ENCODE measurements at places on chromosomes 1 and 21.

DNA sequence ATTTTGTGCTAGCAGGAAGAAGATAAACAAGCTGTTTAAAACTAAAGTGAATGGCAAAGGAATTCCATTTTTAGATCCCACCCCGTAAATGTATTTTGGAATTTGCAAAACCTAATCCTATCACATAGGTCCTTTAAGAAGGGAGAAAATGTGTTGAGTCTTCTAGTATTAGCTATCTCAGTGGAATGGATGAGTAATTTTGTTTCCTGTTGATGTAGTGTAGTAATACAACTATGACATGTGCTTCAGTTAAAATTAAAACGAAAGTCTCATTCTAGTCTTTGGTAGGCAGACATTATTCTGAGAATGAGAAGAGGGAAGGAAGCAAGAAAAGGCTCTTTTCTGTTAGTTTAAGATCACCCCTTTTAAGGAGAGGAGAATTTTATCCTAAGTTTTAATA, 265.9 kb upstream of the C1orf105 start:
- peak; percentile 79 for DNase-seq

DNA sequence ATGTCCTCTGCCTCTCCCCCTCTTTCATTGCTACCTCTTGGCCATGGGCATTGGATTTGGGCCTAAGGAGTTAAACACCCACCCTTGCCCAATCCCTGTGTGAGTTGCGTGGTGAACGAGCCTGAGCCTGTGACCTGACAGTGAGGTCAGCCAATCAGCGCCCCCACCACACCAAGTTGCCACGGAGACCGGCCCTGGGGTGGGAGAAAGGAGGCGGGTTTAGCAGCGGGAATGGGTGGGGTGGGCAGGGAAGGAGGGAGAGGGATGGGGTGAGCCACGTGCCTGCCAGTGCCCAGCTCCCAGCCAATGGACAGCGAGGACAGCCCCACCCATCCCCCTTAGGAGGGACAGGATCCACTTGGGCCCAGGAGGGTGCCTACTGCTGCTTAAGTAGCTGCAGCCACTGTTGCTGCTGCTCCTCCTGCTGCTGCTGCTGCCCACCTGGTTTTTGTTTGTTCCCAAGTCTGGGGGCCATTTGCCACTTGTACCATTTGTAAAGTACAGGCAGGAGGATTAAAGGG, 9.5 kb downstream of the ZBTB7B start:
- DNase-seq, result peak; percentile 69

GRCh38 chr1:171254859-171255258, 6.6 kb downstream of the FMO1 start:
- DNase-seq, result no peak

- no peak for DNase-seq
Observed at GRCh38 chr1:18668750-18669404, 38.2 kb downstream of the PAX7 start.

DNA sequence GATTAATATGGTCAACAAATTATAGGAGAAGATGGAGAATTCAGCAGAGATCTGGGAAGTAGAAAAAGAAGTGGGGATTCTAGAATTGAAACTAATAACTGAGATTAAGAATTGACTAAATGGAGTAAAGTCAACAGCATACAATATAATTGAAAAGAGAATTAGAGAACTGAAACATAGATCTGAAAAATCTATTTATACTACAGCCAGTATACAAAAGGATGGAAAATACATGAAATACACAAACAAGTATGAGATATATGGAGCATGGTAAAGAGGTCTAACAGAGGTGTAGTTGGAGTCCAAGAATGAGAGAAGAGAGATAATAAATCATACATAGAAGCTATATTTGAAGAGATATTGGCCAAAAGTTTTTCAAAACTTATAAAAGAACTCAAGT, 235.2 kb downstream of the FGGY start:
- DNase-seq, result no peak

DNA sequence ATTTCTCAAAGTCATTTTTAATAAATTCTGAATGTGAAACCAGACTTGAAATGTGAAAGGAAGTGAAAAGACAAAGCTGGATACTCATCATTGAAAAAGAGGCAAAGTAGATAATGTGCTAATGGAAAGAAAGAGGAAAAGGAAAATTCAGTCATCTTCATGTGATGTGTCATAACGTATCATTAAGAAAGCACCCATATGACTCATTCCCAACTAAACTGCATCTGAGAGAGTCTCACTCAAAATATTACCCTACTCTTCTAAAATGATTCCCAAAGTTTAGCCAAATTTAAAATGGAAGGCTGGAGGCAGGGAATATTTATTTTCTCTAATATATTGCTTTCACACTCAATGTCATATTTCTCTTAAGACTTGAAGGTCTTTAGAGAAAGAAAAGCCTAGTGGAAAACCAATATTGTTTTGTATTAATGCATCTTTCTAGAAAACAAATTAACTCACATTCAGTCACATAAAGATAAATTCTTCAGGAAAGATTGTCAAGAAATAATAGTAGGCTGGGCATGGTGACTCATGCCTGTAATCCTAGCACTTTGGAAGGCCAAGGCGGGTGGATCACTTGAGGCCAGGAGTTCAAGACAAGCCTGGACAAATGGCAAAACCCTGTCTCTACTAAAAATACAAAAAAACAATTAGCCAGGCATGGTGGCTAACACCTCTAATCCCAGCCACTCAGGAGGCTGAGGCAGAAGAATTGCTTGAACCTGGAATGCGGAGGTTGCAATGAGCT, 129.9 kb downstream of the SLC30A10 start:
- peak; percentile 84 for DNase-seq

DNA sequence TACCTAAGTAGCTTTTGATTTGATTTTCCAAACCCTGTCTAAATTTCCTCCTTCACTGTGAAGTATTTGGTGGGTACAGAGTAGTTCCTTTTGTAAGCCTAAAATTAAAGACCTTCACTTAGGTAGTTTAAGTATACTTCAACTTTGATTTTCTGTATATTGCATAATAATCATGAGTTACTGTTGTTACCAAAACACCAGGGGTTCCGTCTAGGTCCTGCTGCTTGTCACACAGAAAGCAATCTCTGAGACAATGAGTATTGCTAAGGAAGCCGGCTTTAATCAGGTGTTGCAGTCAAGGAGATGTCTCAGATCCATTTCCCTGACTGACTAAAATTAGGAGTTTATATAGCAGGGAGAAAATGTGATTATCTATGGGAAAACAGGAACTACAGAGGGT, 15.3 kb downstream of the RPS6KC1 start:
- DNase-seq, result peak; percentile 36

DNA sequence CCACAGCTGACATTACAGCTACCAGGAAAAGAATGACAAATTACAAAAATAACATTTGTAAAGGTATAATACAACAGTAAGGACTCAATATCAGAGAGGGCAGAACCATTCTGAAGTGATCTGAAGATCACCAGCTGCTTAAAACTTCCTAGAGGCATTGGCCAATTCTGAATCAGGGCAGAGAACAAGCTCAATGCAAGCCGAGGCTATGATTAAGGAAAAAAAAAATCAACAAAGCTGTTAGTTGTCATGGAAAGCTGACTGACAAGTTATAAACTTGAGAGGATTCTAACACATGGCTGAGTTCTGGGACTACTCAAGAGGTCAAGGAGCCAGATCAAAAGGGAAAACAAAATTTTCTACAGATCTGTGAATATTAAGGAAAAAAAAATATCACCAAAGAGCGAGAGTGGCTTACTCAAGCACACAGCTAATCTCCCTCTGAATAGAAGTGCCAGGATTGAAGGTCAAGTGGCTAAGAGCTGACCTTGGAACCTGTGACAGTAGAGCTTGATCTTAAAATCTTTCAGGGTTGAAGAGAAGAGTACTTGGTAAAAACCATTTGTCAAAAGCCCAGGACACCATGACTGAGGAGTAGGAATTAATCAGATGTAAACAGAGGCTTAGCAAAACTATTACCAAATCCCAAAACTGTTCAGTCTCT, 383.4 kb downstream of the USP25 start:
- DNase-seq, result no peak

GRCh38 chr1:183804916-183805841, at the start of gene RGL1:
Gene RGL1 (plus strand): TSS chr1:183805120. CDS start chr1:183805298, 178 bp downstream.
- peak; percentile 84 for DNase-seq

GRCh38 chr1:243343970-243344937, 88.4 kb downstream of the SDCCAG8 start:
- peak; percentile 45 for DNase-seq

DNA sequence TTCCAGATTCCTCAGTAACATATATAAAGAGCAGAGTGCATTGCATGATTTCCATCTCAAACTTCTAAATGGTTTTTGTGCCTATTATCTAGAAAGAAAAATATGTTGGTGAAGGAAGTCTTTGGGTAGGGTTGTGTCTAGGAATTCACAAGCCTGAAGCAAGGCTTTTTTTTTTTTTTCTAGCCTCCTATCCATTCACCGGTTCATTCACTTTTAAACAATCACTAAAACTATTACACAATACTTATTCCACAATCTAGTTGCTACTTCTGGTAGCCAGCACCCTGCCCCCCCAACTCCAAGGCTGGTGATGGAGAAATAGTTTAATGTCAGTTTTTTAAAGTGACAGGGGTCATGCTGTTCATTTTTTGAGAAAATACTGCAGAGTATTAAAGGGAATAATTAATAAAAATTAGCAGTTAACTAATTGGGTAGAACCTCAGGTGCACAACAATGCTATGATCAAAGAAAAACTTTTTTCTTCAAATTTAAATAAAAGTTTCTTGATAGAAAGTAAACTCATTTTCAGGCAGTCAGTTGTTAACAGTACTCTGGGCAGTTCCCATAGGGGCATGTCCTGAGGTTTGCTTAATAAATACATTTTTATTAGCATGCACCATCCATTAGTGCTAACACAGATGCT, 10.9 kb downstream of the IRF2BP2 start:
- DNase-seq, result peak; percentile 69

- no peak for DNase-seq
Observed at GRCh38 chr21:22145545-22145944, 1147.3 kb downstream of the NCAM2 start.

DNA sequence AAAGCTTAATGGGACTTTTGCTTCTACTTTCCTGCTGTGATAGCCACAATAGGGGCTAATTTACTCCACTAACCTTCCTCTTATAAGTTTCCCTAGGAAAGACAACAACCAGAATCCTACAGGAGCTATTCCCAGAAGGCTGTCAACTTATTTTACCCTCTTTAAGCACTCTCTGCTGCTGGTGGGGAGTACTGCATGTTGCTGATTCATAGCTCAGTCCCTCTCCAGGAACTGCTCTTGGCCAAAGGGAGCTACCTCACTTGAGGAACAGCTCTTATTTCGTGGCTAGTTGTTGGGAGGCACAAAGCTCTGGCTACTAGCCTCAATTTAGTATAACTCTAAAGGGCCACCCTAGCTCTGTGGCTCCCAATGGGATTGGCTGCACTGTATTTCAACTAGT, 37.2 kb downstream of the ADSS2 start:
- DNase-seq, result no peak

- DNase-seq, result no peak
Observed at GRCh38 chr1:77824079-77824478, 44.6 kb downstream of the MIGA1 start.

GRCh38 chr1:32073299-32074229, 825 bp downstream of the TMEM39B start:
- no peak for DNase-seq

DNA sequence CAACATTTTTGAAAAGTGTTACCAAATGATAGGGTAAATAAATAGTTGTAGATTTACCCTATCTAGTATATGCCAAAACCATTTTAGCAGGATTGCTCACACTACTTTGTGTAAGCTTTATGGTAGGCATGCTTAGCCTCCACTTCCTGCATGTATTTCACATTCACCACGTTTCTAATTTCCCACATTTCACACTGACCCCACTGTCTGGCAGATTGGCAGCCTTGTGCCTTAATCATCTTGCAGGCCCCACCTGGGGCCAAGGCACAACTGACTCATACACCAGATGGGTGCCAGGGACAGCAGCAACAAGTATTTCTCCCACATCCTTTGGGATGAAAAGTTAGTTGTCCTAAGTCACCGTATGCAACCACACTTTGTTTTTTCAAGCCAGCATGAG, 21.2 kb upstream of the CENPF start:
- DNase-seq, result no peak

- peak; percentile 11 for DNase-seq
Observed at GRCh38 chr1:246483569-246483933, 23.5 kb downstream of the SMYD3 start.

DNA sequence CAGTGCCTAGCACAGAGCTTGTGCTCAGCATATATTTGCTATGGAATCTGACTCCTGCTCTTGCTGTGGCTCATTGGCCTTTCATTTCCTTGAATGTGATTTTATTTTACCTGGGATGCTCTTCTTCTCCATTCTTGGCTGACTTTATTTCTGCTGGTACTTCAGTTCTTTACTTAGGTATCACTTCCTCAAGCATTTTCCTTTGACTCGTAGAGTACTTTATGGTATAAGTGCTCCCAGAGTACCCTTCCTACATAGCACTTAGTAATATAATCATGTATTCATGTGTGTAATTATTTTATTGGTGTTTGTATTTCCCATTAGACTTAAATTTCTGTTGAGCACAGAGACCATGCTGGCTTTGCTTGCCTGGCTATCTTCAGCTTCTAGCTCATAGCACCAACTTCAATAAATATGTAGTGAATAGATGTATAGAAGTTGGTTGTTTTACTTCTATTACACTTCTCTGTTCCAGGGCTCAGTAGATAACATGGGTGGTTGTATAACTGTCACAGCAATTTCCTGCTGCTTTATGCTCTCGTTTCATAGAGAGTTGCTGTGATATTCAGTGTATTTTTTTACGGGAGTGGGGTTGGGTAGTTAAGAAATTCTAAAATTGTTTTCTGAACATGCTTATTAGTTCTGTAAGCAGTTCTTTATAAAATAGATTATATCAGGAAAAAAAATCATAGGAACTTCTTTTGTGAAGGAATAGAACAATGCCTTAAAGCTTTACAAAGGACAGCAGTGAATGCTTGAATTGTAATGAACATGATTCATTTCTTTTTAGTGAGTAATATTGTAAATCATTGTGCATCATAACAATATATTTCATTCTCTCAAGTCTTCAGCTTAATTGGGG, 112.2 kb downstream of the NEK7 start:
- no peak for DNase-seq

DNA sequence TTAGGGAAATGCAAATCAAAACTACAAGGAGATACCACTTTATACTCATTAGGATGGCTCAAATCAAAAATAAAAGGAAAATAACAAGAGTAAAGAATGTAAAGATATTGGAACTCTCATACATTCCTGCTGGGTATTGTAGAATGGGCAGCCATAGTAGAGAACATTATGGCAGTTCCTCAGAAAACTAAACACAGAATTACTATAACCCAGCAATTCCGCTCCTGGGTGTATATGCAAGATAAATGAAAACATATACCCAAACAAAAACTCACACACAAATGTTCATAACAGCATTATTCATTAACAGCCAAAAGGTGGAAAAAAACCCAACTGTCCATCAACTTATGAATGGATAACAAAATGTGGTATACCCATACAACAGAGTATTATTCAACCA, 11.4 kb downstream of the BEND5 start:
- DNase-seq, result no peak

DNA sequence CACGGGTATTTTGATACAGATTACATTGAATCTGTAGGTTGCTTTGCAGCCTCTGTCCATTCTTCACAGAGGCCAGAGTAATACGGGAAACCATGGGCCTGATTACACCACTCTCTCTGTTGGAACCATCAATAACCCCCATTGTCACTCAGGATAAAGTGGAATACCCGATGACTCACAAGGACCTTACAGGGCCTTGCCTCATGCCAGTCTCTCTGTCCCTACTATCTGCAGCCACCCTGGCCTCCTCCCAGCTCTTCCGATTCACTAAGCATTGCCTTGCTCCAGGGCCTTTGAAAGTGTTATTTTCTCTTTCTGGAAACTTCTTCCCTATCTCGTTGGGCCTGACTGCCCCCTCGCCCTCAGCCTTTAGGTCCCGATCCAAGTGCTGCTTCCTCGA, 61.7 kb downstream of the HMGB4 start:
- DNase-seq, result no peak

GRCh38 chr1:4974981-4975685, 320.7 kb downstream of the AJAP1 start:
- DNase-seq, result no peak

Measured in inflammatory macrophage treated with lipopolysaccharide for 4 hours (primary cell).